ENCODE measurements at places on chromosomes 2 and 18.

GRCh38 chr18:9535430-9535991 is 60.2 kb downstream of the RALBP1 start:
- peak; percentile 92 for DNase-seq

- DNase-seq: no peak
Measured at GRCh38 chr2:215395687-215396460, 40.0 kb downstream of the FN1 start.

- no peak for DNase-seq
Measured at GRCh38 chr2:96869822-96870625, at the start of gene SEMA4C. Gene SEMA4C, minus strand, starts transcription at chr2:96870080. Its CDS starts 2,194 bp downstream, at chr2:96867886.

- DNase-seq: no peak
Measured at GRCh38 chr2:168244318-168244717, 3.1 kb downstream of the STK39 start.

DNA sequence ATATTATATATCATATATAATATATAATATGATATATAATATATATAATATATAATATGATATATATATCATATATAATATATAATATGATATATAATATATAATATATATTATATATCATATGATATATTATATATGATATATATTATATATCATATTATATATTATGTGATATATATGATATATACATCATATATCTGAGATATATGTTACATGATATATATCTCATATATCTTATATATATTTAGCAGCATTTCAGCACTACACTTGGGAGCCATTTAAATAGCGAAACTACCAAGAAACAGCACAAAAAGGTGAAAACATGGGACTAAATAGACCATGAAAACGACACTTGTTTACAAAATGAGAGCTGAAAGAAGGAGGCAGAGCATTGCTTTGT is 37.3 kb downstream of the KCMF1 start:
- no peak for DNase-seq

DNA sequence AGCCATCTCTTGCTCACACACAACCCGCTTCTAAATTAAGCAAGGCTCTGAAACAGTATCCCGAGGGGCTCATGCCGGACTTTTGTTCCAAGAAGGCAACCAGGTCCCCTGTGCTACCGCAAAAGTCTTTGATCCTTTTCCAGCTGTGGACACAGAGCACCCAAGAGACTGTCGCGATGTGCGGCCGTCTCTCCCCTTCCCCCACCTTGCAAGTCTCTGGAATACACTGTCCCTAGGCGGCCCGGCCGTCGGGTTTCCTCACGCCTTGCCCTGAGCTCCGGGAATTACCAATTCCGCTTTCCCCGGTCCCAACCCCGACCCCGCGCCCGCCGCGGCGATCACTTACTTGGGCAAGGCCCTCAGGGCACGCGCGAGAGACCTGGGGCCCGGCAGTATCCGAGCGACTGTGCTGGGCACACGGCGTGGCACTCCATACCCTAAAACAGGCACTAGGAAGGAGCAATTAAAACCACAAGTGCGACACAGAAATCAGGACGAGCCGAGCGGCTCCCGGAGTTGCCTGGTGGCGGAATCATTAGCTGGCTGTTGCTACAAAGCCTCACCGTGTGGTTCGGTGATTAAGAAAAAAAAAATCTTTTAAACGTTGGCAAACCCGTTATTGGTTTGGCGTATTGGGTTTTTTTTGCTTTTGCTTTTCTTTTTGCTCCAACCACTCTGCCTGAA is 2.2 kb upstream of the DLX1 start:
- no peak for DNase-seq

DNA sequence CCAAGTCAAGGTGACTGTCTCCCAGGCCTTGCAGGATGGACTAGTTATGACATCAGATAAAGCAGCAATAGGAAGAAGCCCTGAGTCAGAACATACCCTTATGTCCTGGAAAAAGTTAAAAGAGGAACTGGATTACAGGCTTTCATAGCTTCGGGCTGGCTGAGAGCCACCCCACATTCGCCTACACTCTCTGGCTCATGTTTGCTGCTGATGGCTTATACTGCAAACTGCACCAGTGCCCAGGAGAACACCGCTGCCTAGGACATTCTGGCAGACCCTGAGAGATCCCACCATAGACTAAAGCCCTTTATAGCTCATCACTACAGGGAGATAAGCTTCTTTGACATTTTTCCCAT is 20.3 kb downstream of the SLC8A1 start:
- DNase-seq: peak; percentile 62

DNA sequence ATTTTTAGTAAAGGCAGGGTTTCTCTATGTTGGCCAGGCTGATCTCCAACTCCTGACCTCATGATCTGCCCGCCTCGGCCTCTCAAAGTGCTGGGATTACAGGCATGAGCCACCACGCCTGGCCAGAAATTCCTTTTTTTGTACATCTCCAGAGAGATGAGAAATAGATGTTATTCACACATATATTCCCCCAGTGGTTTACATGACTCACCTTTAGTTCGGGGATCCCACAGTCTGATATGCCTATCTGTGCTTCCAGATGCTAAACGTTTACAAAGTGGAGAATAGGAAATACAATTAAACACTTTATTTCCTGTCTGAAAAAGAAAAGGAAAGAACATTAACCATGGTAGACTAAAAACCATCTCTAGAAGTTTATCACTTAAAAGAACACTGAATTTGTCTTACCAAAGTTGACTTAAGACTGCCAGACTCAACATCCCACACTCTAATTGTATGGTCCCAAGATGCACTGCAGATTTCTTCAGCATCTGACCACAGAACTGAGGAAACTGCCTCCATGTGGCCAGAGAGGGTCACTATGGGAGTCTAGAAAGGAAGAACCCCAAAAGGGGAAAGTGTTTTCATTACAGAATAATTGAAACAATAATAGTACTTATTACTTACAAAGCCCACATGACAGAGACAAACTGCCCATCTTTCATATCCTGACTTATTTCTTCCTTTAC is 12.6 kb upstream of the ICA1L start:
- no peak for DNase-seq

DNA sequence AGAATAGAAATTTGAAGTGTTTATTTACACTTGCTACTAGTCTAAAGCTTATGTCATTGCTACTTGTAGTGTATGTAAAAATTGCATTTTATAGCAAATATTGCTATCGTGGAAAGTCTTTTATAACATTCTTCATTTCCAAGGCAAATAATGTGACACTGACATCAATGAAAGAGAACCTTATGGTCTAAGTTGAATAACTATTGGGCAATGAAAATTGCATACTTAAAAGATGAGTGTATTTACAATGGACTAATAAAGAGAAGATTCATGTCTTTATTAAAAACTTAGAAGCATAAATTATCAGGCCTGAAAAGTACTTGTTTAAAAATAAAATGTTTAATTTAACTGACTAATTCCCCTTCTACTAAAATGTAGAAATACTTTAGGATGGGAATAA is 82.2 kb downstream of the LRP1B start:
- no peak for DNase-seq

DNA sequence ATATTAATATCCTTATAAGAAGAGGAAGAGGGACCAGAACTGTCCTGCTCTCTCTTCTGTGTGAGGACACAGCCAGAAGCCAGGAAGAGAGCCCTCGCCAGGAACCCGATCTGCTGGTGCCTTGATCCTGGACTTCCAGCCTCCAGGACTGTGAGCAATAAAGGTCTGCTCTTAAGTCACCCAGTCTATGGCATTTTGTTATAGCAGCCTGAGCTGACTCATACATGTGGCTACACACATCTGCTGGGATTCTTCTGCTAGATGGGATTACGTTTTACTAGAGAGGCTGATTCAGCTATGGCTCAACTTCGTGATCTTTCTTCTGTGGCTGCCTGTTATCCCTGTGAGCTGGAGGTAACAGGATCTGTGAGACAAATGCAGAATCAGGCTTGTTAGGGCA is 29.6 kb downstream of the ARL4C start:
- DNase-seq: peak; percentile 11

DNA sequence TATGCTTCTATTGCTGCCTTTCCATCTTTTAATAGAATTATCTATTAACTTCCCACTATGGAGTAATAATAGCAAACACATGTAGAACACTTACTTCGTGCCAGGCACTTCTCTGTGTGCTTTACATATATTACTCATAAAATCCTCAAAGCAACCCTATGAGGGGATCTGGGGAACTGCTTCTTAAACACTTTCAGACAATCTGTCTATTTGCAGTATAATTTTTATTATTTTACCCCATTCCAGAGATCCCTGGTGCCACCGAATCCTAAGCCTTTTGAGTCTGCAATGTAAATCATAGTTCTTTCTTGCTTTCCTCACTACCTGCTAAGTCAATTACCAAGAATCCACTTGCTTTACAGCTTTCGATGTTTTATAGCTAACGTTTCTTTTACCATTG is 25.6 kb upstream of the GCFC2 start:
- DNase-seq: no peak

DNA sequence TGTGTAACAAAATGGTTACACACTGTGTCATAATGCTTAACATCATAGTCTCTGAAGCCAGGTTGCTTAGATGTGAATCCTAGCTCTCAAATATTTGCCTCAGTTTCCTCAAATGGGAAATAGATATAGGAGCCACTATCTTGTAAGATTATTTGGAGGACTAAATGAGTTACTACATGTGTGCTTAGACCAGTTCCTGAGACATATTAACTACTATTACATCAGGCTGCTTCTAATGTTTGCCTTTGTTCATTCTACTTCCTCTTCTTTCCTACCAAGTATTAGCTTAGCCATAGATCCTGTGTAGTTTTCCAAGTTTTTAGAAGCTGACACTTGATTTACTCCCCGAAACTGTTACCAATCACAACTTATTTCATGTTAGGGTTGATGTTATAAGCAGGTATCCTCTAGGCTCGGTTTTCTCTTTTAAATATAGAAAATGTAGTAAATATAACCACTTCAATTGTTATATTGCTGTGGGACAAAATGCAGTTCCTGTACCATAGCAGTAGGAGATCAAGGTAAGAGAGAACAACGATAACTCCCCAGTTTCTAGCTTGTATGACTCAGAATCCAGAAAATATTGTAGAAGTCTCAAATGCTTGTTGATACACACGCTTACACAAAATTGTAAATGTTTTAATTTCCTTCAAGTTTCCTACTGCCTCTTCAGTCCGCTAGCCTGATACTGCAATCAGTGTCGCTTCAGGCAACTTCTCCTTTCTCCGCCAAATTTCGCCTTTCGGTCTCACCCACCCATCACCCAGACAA is 751 bp upstream of the DNAJC10 start:
- peak; percentile 5 for DNase-seq

DNA sequence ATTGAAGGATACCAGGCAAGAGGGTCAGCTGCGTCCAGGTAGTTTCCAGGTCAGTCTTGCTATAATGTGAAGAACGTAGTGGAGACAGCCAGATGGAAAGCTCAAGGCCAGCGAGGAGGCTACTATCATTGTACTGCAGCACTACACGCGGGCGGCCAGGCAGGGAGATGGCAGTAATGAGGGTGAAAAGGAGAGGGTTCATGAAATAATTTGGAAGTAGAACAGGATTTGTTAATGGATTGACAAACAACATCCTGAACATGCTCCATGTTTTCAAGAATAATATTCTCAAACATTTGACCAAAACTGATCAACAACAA is 17.1 kb downstream of the SPIRE1 start:
- no peak for DNase-seq

GRCh38 chr18:48862132-48862531 is 88.6 kb downstream of the SMAD7 start:
- DNase-seq: no peak

GRCh38 chr2:207291625-207292252 is 126.0 kb upstream of the KLF7 start:
- no peak for DNase-seq

DNA sequence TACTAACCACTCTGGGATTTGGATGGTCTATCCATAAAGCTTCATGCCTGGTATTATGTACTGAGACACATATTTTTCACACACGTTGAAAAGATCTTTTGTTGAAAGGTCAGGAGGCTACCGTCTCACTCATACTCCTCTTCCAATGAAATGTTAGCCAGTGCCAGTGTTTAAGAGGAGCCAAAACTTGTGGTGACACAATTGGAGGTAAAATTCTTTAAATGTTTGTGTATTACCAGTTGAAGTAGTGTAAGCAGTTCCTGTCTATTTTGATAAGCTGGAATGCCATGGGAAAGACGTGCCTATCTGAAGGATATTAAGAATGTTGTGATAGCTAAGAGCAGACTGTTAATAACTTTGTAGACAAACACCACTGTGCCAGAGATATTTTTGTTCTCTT is 32.1 kb downstream of the MARCHF7 start:
- DNase-seq: no peak

GRCh38 chr2:26299471-26300101 is 46.4 kb upstream of the SELENOI start:
- peak; percentile 35 for DNase-seq

DNA sequence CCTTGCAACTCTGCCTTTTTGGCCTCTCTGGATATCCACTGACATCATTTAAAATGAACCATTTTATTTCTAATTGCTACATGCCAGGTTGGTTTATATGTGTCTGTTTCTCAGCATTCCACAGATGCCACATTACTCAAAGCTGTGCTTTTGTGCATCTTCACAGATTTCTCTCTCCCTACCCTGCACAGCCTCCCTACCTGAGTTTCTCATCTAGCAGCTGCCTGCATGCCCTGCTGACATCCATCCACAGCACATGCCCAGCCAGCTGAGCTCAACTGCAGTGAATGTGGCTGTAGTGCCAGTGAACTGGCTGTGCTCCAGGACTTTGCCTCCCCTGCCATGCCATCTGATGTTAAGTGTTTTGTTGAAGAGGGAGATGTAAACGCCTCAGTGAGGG is 44.5 kb downstream of the PKP4 start:
- DNase-seq: no peak

DNA sequence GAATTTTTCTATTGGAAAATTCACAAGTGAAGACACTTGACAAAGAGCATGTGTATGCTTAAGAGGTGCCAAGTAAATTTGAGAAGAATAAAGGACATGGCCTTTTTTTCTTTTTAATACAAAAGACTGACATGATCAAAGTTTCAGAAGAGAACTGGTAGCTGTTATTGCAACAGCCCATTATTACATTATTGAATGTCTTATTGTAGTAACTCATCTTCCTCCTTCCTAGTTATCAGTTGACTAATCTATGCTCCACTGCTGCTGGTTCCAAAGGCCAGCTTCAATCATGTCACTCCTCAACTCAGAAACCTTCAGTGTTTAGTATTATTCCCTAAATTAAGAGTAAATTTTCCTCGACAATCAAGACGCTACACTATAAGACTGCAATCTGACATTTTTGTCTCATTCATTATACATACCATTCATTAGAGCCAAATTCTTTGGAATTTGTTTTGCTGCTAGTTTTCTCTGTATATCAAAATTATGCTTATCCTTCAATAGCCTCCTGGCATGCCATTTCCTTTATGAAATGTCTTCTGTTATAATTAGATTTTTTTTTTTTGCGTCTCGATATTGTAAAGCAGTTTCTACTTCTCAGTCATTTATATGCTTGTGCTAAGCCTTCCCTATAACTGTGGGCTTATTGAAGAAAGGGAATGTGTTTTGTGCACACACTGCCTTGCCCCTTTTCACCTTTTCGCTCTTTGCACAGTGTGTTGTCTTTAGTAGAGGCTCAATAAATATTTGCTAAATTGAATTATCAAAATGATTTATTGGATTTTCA is 27.9 kb downstream of the ITGA4 start:
- DNase-seq: no peak

GRCh38 chr2:171319164-171319810 is 114.5 kb downstream of the METTL8 start:
- no peak for DNase-seq
